Chondrocyte (in vitro differentiated cells): ENCODE measurements at places on chromosomes 5 and 9. TPM values are rescaled to one million over a fixed set of nuclear protein-coding genes. Genes with fewer than 3 reads are reported as not detected.

Gene ZCCHC10
- total RNA-seq, result 19.8 to 21.9 TPM (median 19.9 TPM) in 3 replicates

Gene ASS1
- 193 to 202 TPM (median 194 TPM) in 3 replicates for total RNA-seq

Gene NR2F1-AS1
- 16.2 to 20.0 TPM (median 19.7 TPM) in 3 replicates for total RNA-seq

Gene ANKRD18B
- 1.4 to 2.3 TPM (median 2.2 TPM) in 3 replicates for total RNA-seq

Gene SPINK13
- total RNA-seq, result not detected in 3 replicates

Gene FGF1
- total RNA-seq, result 2.9 to 7.9 TPM (median 6.9 TPM) in 3 replicates

Gene FBXL7
- total RNA-seq, result 24.7 to 32.6 TPM (median 31.4 TPM) in 3 replicates

Gene FCHO2
- total RNA-seq, result 22.4 to 24.8 TPM (median 22.5 TPM) in 3 replicates

Gene ANKRD31
- 0.10 to 0.24 TPM (median 0.18 TPM) in 3 replicates for total RNA-seq

Gene PIK3R1
- total RNA-seq, result 56.2 to 63.1 TPM (median 60.7 TPM) in 3 replicates

Gene LRRC70
- 0.20 to 0.77 TPM (median 0.70 TPM) in 3 replicates for total RNA-seq

Gene UBE2R2
- total RNA-seq, result 39.1 to 51.2 TPM (median 48.8 TPM) in 3 replicates

Gene GRXCR2
- total RNA-seq, result not detected in 3 replicates

Gene CKMT2
- total RNA-seq, result not detected in 3 replicates

Gene CLK4
- total RNA-seq, result 19.9 to 28.1 TPM (median 21.8 TPM) in 3 replicates

Gene BTNL3
- not detected in 3 replicates for total RNA-seq

Gene PCDHA10
- 6.7 to 21.2 TPM (median 20.5 TPM) in 3 replicates for total RNA-seq

Gene PCDHAC2
- total RNA-seq, result 4.9 to 7.1 TPM (median 6.7 TPM) in 3 replicates

Gene SIT1
- not detected in 3 replicates for total RNA-seq

Gene ZNF879
- 2.9 to 4.2 TPM (median 4.1 TPM) in 3 replicates for total RNA-seq

Gene SPINK6
- total RNA-seq, result not detected in 3 replicates

Gene PCDHGB4
- 12.6 to 14.2 TPM (median 14.2 TPM) in 3 replicates for total RNA-seq

Gene SAXO1
- 0.17 TPM in 1 of 3 replicates, not detected in the others for total RNA-seq

Gene FAM163B
- total RNA-seq, result not detected in 3 replicates

Gene LCNL1
- 0.15 to 5.8 TPM (median 5.2 TPM) in 3 replicates for total RNA-seq

Gene SAPCD2
- total RNA-seq, result 0.87 to 3.2 TPM (median 2.5 TPM) in 3 replicates

Gene DOK3
- total RNA-seq, result 4.7 to 7.7 TPM (median 7.5 TPM) in 3 replicates

Gene CDO1
- total RNA-seq, result 2.8 to 7.1 TPM (median 3.3 TPM) in 3 replicates

Gene WDR31
- 1.7 to 2.4 TPM (median 1.8 TPM) in 3 replicates for total RNA-seq

Gene BNC2
- 17.8 to 45.0 TPM (median 21.3 TPM) in 3 replicates for total RNA-seq

Gene SLC34A3
- total RNA-seq, result not detected in 3 replicates

Gene INSL4
- total RNA-seq, result not detected in 3 replicates
